Ovary (tissue), 10 donors: ENCODE measurements at places on chromosomes 12 and 14. TPM values are rescaled to one million over a fixed set of nuclear protein-coding genes. Genes with fewer than 3 reads are reported as not detected.

The ACSS3 gene
- 46.1 TPM for total RNA-seq

The UNC79 gene
- total RNA-seq: 0.15 TPM

The GLI1 gene
- total RNA-seq: 4.1 TPM

The MYF5 gene
- total RNA-seq: not detected

The AQP6 gene
- under 0.01 TPM for total RNA-seq

The DHH gene
- total RNA-seq: 0.20 TPM

The KRT1 gene
- not detected for total RNA-seq

The AQP2 gene
- not detected for total RNA-seq

The TPH2 gene
- 0.23 TPM for total RNA-seq
